ENCODE measurements at places on chromosomes 1 and 21.

DNA sequence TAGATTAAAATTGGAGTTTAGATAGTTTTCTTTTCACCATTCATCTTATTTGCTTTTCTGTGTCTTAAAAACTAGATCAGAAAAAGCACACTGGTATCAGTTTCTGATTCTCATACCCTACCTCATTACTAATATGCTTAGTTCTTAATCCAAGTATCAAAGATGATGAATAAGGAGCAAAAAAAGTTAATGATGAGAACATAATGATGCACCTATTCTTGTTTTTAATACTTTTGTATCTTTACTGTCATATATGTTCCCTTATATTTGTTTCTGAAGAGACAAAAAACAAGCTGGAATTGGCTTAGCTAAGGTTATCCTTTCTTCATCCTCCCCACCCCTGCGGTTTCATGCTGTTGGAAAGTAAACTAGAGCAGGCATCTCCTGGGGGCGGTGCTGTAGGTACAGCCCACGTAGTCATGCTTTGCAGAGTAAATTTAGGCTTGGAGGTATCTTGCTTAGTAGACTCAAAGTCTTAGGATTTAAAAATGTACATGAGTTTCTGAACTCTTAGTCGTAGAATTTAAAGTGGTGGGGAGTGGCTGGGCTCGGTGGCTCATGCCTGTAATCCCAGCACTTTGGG, 16.4 kb downstream of the CNIH4 start:
- no peak for DNase-seq

DNA sequence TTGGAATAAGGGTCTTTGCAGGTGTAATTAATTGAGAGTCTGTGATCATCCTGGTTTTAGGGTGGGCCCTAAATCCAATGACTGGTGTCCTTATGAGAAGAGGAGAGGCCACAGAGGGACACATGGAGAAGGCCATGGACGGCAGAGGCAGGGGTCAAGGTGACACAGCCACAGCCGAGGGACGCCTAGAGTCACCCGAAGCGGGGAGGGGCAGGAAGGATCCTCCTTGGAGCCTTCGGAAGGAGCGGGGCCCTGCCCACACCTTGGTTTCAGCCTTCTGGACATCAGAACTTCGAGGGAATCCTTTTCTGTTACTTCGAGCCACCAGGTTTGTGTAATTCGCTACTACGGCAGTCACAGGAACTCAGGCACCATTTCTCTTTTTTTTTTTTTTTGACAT, 31.1 kb downstream of the RRP1 start:
- DNase-seq, result no peak

GRCh38 chr1:219518168-219518906, 94.6 kb downstream of the ZC3H11B start:
- no peak for DNase-seq

DNA sequence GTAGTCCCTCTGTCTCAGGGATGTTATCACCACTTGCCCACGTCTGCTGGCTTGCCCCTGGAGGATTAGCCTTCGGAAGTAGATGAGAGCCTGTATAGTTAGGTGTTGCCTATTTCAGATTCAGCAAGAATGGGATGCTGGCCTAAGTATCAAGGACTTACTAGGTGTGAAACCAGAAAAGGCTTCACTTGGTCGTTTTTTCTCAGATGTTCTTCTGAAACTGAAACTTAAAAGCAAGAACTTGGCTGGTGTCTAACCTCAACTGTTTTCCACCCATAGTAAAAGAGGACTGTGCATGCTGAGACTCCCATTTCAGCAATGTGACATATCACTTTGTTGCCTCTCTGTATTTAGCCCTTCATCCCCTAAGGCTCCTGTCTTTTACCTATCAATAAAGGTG, 67.0 kb upstream of the LRRC53 start:
- DNase-seq, result no peak

DNA sequence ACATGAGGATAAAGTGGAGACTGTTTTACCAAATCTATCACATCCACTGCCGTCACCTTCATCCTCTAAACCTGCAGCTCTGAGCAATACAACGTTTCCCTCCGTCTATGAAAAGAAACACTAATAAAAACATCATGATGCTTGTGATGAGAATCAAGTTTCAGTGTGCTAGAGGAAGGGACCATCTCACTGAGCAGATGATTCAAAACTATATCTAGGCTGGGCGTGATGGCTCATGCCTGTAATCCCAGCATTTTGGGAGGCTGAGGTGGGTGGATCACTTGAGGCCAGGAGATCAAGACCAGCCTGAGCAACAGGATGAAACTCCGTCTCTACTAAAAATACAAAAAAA, 14.7 kb upstream of the MYOM3 start:
- no peak for DNase-seq

GRCh38 chr1:43277116-43277876, 7.5 kb downstream of the TMEM125 start:
- DNase-seq, result no peak

DNA sequence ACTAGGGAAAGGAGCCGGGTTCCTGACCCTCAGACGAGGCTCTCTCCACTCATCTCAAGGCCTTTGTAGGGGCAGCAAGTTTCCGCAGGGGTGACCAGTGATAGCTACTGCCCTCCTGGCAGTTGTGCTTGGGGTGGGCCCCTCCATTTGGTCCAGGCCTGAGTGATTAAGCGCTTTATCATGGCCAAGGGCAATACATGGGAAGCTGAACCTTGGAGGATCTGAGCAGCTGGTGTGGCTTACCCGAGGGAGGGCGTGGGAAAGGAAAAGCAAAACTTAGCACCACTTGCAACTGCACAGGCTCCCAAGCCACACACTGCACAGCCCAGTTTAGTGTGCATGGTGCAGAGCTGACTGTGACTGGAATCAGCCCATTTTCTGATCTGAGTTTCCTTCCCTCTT, 47.8 kb downstream of the GADD45A start:
- peak; percentile 52 for DNase-seq

DNA sequence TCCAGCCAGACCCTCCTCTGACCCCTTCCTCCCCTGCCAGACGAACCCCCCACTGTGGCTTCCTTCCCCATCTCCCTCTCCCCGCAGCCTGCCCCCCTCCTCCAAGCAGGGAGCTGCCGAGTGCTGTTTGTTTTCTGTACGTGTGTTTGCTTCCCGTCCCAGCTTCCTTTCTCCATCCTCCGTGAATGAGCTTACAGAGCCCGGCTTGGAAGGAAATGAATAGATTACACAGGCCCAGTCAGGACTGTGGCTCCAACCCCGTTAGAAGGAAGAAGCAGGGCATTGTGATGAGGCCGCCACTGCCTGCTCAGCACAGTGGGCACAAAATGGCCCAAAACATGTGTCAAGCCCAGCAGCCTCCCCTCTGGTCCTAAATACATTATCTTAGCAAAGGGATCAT, 123.2 kb downstream of the IGSF21 start:
- DNase-seq, result no peak

- no peak for DNase-seq
These were observed 99.8 kb upstream of the CAMK1G start for GRCh38 chr1:209483691-209484090.

- peak; percentile 31 for DNase-seq
These were observed 94.3 kb downstream of the PTBP2 start for GRCh38 chr1:96815914-96816313.

GRCh38 chr21:45262616-45263015, 25.1 kb downstream of the POFUT2 start:
- no peak for DNase-seq

- DNase-seq, result no peak
These were observed 134.3 kb upstream of the ATP1B1 start for GRCh38 chr1:168972225-168972624.

DNA sequence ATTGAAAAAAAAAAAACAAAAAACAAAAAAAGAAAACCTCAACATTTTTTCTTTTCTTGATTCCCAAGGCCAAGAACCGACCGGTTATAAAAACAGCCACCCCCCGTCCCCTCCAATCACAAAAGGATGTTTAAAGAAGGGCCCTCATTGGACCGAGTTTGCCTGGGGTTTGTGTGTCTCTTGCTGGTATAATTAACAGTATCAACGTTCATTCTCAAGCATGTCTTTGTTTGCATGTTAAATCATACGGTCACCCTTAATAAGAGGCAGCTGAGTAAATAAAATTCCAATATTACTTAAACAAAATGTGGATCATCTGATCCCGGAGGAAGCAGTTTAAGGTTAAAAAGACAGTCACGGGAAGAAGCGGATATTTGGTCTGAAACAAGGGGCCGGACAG, 201.1 kb downstream of the PRDM2 start:
- DNase-seq, result no peak

GRCh38 chr1:104795931-104796330, 1046.2 kb downstream of the AMY1C start:
- DNase-seq, result no peak

DNA sequence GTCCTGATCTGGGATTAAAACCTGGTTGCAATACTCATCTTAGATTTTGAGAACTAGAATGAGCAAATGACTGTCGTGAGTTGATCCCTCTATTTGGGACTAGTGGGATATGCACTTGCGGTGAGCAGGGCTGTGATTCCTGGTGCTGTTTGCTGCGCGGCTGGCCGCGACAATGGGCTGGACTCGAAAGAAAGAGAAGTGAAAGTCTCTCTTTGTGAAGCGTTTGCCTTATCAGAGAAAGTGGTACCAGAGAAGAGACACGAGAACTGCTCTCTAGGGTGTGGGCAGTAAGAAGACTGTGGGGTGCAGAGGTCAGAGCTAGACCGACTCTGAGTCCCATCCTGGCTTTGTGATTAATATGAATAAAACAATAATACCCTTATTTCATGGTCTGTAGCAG, 8.6 kb downstream of the ST6GALNAC3 start:
- DNase-seq, result no peak

DNA sequence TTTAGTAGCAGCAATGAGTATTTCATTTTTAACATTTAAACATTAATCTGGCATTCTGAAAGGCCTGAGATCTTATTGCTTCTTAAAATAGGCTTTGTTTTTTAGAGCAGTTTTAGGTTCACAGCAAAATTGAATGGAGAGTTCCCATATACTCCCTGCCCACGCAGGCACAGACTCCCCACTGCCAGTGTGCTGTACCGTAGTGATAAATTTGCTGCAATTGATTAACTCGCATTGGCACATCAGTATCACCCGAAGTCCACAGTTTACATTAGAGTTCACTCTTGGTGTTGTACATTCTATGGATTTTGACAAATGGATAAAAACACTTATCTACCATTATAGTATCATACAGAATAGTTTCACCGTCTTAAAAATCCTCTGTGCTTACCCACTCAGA, 71.8 kb upstream of the ERRFI1 start:
- no peak for DNase-seq

DNA sequence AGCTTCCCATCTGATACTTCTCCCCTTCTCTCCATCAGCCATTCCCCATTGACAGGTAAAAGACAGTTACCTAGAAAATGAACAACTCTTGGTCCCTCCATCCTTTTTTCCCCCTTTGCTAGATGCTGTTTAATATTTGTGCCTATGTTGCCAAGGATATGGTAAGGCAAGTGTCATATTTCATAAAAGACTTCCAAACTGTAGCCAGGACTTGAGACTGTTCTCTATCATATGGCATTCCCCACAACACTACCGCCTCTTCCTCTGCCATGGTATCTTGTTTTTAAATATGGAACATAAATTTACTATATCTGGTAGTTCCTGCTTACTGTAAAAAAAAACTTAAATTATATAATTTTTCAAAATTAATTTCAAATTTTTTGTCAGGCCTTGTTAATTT, 97.2 kb downstream of the PHTF1 start:
- no peak for DNase-seq

- no peak for DNase-seq
These were observed 12.6 kb downstream of the PYCR2 start for GRCh38 chr1:225911191-225912130.

DNA sequence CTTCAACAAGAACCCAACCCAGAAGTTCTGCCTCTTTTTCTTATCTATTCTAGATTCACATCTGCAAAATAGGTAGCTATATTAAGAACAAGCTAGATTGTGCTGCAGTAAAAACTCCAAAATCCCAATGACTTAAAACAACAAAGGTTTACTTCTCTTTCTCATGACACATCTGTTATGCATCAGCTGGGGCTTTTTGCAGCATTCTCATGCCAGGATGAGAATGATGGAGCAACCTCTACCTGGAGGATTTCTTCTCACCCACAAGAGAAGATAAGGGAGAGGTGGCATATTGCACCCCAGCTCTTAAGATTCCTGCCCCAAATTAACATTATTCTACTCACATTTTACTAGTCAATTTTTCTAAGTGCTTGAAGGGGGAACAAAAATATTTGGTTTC, 152.3 kb upstream of the SPAG17 start:
- DNase-seq, result no peak

- no peak for DNase-seq
These were observed 746.5 kb downstream of the USP25 start for GRCh38 chr21:16476056-16476825.

DNA sequence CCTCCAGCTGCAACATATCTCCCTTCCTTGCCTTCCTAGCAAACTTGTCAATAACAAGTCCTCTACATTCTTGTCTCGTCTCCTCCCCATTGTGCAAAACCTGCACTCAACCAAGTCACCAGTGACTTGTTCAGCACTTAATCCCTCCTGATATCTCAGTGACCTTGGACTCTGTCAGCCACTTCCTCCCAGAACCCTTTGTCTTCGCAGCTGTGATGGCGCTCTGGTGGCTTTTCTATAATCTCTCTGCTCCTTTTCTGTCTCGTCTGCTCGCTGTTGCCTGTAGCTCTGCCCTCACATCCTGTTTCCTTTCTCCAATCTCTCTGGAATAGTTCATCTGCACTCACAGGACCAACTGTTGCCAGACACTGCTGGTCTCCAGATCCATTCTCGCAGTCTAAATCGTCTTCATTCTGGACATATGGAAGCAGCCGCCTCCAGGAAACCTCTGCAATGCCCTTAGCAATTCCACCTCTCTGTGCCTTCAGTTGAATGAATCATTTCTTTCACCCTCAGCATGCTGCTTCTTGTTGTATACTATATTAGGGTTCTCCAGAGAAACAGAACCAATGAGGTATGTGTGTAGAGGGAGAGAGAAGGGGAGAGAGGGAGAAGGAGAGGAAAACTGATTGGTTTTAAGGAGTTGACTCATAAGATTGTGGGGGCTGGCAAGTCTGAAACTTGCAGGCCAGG, 17.4 kb upstream of the IFNAR2 start:
- DNase-seq, result peak; percentile 55

- DNase-seq, result no peak
These were observed 103.4 kb downstream of the RUSC1 start for GRCh38 chr1:155424091-155424490.

GRCh38 chr1:43853161-43853921, 80.3 kb upstream of the ARTN start:
- DNase-seq, result no peak

DNA sequence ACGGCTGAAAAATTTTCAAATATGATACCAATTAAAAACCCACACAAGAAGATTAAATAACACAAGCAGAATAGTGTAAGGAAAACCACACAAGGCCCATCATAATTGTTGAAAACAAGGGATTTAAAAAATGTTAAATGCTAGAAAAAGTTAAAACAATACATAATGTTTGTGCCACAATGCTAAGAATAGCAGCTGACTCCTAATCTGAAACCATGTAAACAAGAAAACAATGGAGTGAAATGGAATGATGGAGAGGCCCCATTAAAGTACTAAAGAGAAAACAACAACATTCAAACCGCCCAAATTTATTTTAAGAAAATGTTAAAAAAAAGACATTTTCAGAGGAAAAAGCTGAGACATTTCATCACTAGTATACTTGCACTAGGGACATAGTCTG, 663.6 kb upstream of the NCAM2 start:
- DNase-seq, result no peak

Data from NCI-H82 (cell line).